Stimulated activated CD8-positive, alpha-beta memory T cell treated with anti-CD3 and anti-CD28 coated beads, Interleukin-7, amount 100 ng/mL, for 24 hours (primary cell): ENCODE measurements at places on chromosomes 3 and 15.
A peak's percentile ranks its signal among the peaks of the same experiment; 100 is the strongest.

DNA sequence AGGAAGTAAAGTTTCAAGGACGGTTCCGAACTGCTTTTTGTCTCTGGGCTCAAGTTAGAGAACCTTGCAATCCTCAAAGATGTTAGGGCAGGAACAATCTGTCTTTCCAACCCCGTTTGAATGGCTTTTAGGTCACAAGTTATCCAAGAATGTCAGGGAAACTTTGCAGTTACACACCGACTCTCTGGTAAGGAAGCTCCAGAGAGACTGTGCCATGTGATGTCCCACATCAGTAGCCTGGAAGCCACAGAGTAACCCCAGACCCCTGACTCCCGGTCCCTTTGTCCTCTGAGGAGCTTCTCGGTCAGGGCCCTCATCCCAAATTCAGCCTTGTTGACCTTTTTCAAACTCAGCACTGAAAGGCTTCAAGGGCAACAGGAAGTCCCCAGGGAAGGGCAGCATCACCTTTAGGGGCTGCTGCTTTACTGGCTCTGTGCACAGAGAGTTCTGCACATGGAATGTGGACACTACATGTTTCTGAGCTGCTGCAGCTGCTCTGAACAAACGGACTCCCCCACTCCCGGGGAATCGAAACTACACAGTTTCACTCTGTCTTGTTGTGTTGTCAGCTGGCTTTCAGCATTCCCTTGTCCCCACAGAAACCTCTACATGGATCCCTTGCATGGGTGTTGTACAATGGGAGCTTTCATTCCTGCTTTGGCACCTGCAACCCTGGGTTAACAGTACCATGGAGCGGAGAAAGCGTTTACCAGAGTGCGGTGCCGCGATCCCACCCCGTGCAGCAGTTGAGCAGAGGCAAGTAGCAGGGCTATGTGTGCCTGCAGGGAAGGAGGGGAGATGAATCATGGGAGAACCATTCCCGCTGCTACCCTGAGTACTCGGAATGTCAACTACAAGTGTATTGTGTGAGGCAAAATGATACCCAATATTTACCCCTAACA is 408.2 kb upstream of the THBS1 start:
- no peak for DNase-seq

DNA sequence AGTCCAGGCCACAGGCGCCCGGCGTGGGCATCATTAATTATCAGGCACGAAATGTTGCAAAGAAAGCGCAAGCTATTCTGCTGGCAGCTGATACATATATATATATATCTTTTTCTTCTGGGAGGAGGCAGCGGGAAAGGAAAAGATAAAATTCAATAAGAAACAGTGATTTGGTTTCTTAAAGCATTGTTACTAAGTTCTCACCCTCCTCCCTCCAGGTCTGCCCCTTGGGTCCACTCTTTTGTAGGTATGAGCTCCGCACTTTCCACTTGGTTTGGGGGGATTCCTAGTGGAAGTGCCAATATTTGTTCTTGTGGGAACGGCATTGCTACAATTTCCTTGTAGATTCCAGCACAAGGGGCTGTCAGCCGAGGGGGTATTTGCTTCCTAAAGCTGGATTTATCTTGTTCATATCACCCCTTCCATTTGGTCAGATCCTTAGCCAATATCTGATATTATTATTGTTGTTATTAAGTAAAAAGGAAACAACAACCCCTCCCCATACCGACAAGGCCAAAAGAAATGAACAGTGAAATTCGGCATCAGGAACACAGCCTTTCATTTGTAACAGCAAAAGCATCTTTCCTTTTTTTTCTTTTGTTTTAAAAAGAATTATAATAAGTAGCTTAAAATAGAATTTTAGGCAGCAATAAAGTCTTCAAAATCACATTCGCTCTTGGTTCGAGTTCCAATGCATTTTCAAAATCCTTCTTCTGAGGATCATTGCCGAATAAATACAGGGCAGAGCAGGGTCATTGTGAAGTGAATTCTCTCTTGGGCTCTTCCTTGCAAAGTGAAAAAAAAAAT is 15.6 kb downstream of the ZIC1 start:
- no peak for DNase-seq

GRCh38 chr3:195895861-195896360 is 12.4 kb downstream of the TNK2 start:
- peak; percentile 32 for DNase-seq

DNA sequence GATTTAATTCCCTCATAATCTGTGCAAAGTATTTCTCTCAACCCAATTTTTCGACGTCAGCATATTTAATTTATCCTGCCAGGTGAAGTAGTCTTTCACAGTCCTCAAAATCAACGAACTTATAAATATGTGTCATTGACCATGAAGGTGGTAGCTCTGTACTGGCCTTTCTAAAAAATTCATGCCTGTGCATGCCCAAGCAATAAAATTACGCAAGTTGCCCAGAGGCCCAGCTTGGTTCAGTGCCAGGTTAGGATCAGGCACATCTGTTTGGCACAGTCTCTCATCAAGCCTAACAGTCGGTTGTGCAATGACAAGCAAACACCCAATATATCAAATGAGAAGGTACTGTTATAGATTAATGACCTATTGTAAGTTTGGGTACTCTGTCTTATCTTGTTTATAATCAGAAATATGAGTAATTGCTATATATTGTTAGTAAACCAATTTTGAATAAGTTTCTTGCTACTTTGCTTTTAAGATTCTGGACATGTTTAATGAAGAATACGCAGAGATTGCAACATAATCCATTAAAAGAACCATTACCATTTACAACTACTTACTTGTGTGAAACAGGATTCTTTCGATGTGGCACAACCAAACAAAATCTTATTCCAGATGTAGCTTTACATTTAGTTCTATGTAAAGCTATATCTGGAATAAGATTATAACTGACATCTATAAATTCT is 159.0 kb upstream of the IL12A start:
- DNase-seq = no peak

GRCh38 chr3:32120471-32120870 is 14.1 kb downstream of the GPD1L start:
- DNase-seq = no peak

DNA sequence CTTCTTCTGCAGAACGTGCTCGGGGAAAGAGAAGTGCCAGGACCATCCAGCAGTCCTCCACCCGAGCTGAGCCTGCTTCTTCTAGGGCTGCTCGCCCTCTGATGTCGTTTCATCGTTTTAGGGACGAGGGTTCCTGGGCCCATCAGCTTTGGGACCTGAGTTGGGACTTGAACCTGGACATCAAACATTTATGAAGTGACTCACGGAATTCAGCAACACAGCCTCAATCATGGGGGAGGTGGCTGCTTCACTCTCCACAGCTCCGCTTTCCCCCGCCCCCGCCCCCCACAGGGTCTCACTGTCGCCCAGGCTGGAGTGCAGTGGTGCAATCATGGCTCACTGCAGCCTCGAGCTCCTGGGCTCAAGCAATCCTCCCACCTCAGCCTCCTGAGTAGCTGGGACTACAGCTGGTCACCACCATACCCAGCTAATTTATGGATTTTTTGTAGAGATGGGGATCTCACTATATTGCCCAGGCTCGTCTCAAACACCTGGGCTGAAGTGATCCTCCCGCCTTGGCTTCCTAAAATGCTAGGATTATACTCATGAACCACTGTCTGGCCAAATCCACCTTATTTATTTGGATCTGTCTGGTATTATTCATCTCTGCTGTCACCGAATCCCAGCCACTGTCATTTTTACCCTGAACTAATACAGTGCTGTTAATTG is 725 bp upstream of the SCAMP2 start:
- no peak for DNase-seq

GRCh38 chr3:148315756-148316155 is 381.9 kb upstream of the AGTR1 start:
- DNase-seq = no peak

GRCh38 chr3:104632521-104632920 is 734.2 kb upstream of the ALCAM start:
- DNase-seq = no peak
